Right ventricle myocardium superior (tissue), 1 donor: ENCODE measurements at places on chromosomes 12 and 14. TPM values are rescaled to one million over a fixed set of nuclear protein-coding genes. Genes with fewer than 3 reads are reported as not detected.
A peak's percentile ranks its signal among the peaks of the same experiment; 100 is the strongest.

GRCh38 chr14:68506021-68506644 lies 286.7 kb downstream of the ZFP36L1 start:
- no peak for DNase-seq

DNA sequence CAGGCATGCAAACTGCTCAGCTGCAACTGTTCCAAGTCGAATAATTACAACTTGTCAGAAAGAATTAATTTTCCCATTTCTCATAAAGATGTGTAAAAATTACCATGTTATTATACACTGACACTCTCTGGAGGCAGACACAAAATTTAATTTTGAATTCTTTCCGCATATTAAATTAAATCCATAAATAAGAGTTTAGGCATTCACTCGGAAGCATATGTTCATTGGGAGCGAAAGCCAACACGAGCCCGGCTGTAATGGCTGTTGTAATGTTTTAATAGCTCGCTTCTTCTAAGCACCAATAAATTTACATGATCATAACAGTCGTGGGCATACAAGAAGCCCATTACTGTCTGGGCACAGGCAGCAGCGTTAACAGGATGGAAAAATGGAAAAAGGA lies 189.6 kb upstream of the SOX5 start:
- DNase-seq: no peak

GRCh38 chr14:79101388-79101787 lies 931.2 kb downstream of the NRXN3 start:
- no peak for DNase-seq

- DNase-seq: no peak
These were observed 11.4 kb downstream of the CMTM5 start for GRCh38 chr14:23387916-23388882.

GRCh38 chr12:91043408-91043807 lies 14.4 kb downstream of the KERA start:
- no peak for DNase-seq

DNA sequence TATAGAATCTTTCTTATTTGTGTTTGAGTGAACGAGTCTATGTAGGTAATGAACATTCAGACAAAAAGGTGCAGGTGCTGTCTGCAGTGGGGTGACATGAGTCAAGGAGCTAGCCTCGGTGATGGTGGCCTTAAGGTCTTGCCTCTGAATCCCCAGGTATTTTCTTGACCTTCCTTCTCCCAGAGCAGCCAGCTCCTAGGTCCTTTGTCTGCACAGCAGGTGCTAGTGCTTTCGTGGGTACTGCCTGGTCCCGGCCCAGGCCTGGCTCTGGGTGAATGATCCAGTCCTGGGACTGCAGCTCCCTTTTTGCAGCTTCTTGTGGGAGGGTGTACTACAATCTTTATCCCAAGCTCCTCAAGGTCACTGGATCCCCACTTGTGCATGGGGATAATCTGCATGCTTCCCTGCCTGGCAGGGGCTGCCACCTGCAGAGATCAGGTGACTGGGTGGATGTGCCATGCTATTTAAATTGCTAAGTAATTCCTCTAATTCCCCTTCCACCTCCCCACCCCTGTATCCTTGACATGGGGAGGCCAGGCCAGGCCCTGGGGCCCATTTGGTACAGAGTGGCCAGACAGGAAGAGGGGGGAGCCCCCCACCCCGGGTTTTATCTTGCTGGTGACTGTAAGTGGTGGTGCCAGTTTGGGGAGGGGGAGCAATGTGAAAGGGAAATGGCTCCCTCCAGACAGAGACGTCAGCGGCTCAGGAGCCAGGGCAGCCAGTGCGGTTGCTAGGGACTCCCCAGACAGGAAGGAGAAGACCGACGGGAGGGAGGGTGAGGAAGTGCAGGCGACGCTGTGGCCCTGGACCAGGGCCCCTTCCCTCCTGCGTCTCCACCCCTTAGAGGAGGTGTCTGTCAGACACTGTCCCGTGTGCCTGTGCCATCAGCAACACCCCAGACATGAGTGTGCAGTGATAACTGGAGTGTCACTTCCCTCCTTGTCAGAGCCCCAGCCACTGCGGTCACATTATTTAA lies 6.7 kb downstream of the VASH1 start:
- peak; percentile 79 for DNase-seq

The ART4 gene
- total RNA-seq: 2.8 TPM

The ARMH4 gene
- total RNA-seq: 6.2 TPM

The MMP17 gene
- total RNA-seq: 1.3 TPM

The KRT80 gene
- total RNA-seq: not detected
